Left cardiac atrium (tissue), 4 donors: ENCODE measurements at places on chromosomes 3 and 15. TPM values are rescaled to one million over a fixed set of nuclear protein-coding genes. Genes with fewer than 3 reads are reported as not detected.

Gene KCNH8
- total RNA-seq, result 0.09 TPM

Gene PDCD7
- total RNA-seq, result 19.3 TPM

DNA sequence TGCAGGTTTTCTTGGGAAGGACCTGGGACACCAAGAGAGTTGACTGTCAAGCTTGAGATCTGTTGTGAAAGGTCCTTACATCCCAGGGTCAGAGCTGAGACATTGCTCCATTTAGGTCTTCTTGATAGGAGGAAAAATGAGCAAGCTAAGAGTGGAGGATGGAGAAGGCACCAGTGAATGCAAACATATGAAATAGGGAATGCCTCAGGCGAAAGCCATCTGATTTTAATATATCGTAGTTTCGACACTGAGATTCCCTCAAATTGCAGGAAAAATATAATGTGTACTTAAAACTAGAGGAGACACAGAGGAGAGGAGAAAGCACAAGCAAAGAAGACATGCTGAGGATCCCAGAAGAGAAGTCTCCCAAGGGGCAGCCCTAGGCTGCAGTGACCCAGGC, 85.5 kb downstream of the TM4SF4 start:
- DNase-seq, result no peak

DNA sequence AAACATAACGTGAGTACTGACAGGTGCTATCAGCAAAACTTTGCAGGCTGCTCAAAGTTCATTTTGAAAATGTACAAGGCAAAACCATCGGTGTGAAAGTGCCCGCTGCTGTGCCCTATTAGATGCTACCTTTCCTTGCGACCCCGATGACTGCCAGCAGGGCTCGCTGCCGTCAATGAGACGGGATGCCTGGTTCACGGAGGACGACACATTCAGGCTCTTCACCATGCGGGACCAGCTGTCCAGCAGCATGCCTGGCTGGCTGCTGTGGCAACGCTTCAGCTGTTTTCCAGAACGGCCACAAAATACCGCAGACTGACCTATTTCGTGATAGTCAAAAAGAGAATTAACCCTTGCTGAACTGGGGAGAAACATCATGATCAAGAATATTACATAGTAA, 92.7 kb upstream of the OCA2 start:
- peak; percentile 64 for DNase-seq

- no peak for DNase-seq
Measured at GRCh38 chr15:77741106-77741505, 108.4 kb upstream of the LINGO1 start.
